Type B pancreatic cell (in vitro differentiated cells): ENCODE measurements at places on chromosomes 3 and 15.

DNA sequence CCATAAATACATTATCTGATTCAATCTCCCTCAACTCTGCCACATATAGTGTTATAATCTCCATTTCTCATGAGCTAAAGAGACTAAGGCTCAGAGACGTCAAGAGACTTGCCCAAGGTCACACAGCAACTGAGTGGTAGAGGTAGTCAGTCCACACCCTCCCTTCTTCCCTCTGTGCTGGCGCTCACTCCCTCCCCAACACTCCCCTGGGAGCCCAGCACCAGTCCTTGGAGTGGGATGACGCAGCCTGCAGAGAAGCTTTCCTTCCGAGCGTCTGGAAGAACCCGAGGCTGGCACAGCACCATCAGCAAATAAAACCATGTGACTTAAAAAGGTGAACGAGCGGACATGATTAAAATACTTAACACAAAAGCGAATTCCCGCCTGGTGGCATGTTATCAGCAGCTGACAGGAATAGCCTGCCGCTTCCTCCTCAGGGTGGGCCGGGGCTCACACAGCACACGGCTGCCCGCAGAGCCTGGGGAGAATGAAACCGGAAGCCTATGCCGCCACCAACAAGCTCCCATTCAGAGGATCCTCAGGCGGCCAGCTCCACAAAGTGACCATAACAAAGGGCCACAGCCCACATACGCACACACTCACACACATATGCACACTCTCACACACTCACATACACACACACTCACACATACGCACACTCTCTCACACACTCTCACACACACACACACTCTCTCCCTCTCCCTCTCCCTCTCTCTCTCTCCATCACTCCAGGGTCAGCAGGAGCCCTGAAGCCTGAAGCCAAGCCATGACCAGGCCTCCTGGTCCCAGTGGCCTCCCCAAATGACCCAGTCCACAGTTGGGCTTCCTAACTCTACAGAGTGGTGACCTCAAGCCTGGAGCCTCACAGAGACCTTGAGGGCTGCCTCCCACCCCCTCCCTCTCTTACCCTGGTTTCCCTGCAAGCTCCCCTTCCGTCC is 120.5 kb downstream of the XXYLT1 start:
- H3K4me1 ChIP-seq, result peaks cover 71% of the 10 kb centered on the region
- H3K36me3 ChIP-seq, result no peaks in the 10 kb centered on the region
- H3K27ac ChIP-seq, result peak overlapping the region; percentile 56
- no peak for DNase-seq
- peaks cover 4% of the 10 kb centered on the region for H3K27me3 ChIP-seq

- no peak overlapping the region for H3K27ac ChIP-seq
- H3K4me1 ChIP-seq, result no peaks in the 10 kb centered on the region
- H3K4me3 ChIP-seq, result no peak overlapping the region
- H3K27me3 ChIP-seq, result no peaks in the 10 kb centered on the region
Observed at GRCh38 chr3:121493431-121493830, 52.4 kb downstream of the POLQ start.

DNA sequence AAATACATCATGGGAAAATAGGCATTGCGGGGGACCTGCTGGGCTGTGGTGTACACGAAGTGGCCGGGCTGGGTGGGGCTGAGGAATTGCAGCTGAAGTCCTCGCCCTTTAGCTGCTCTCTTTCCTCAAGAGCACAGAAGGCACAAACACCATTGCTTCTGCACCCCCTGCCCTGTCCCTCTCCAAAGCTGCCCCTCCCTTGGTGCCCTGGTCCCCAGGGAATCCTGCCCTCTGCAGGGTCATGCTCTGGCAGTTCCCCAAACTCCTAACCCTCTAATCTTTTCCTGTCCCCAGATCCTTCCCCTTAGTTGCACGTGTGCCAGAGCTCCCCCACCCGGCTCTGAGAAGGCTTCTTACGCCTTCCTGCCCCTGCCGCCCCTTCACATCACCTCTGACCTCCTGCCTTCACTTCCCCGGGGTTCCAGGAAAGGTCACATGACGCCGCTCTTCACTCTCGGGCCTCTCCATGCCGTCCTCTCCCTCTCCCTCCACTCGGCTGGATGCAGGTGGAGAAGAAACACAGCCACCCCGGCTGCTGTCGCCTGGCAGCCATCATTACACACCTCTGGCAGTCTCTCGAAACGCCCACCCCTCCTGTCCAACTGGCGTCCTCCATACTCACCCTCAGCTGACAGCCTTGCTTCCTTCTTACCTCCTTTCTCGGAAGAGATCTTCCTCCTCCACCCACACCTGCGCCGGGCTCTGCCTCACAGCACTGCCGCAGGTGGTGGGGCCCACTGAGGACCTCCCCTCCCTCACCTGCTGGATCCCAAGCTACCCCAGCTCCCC is 6.9 kb upstream of the PCSK6 start:
- peak overlapping the region; percentile 13 for H3K4me3 ChIP-seq
- DNase-seq, result no peak
- peaks cover 43% of the 10 kb centered on the region for H3K4me1 ChIP-seq

DNA sequence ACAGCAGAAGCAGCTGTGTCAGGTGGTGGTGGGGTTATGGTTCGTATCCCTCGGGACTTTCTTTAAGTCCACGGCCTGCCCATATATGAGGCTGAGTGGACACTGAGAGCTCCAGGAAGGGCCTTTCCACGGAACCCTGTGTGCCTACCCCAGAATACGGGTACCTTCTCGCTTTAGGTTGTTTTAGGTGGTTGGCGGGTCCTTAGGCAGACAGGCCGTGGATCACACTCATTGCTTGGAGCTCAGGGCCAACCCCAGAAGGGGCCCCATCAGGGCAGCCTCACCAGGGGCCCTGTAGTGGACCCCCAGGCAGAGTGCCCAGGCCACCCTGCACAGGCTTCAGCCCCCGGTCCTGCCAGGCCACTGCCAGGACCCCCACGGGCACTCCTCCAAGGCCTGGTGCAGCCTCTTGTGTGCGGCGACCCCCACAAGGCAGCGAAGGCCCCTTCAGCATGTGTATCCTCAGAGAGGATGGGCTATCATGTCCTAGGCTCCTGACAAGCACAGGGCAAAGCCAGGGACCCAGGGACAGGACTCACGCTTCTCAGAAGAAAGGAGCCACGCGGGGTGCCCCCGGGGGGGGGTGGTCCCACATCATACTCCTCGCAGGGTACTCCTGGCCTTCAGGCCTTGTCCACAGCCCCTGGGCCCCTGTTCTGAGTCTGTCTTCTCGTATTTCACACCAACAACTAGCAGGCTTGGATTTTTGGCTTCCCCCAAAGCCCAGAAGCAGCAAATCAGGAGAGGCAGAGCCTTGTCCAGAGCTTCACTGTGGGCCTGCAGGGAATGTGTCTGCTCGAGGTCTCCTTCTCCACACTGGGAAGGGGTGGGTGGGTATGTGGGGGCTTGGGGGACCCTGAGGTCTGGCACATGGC is 93.4 kb downstream of the LRRK1 start:
- peak; percentile 67 for DNase-seq
- peaks cover 3% of the 10 kb centered on the region for H3K27me3 ChIP-seq
- H3K36me3 ChIP-seq, result no peaks in the 10 kb centered on the region
- H3K4me1 ChIP-seq, result peaks cover 29% of the 10 kb centered on the region

- DNase-seq, result no peak
- H3K4me1 ChIP-seq, result no peaks in the 10 kb centered on the region
- no peak overlapping the region for H3K4me3 ChIP-seq
- H3K27ac ChIP-seq, result no peak overlapping the region
Observed at GRCh38 chr15:101698314-101698713, 26.0 kb downstream of the TARS3 start.

- no peak for DNase-seq
- peak overlapping the region; percentile 89 for H3K27ac ChIP-seq
- no peaks in the 10 kb centered on the region for H3K27me3 ChIP-seq
- H3K36me3 ChIP-seq, result no peaks in the 10 kb centered on the region
Observed at GRCh38 chr3:65502526-65502925, 536.2 kb downstream of the MAGI1 start.

DNA sequence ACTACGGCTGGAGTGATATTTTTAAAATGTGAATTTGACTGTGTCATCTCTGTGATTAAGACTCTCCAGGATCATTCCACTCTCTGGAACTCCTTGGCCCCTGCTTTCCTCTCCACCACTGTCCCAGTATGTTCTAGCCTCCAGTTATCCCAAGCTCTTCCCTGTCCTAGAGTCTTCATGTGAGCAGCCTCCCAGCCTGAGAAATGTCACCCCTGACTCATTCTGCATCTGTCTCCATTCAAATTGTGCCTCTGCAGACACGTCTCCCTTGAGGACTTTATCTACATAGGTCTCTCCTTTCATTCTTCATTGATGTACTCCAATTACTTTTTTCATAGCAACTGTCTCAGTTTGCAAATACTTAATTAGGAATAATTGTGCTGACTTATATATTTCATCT is 317.7 kb upstream of the ADAMTS9 start:
- no peaks in the 10 kb centered on the region for H3K36me3 ChIP-seq
- DNase-seq, result no peak
- no peaks in the 10 kb centered on the region for H3K27me3 ChIP-seq
- H3K27ac ChIP-seq, result no peak overlapping the region
- H3K4me3 ChIP-seq, result no peak overlapping the region

- H3K4me1 ChIP-seq, result peaks cover 14% of the 10 kb centered on the region
- DNase-seq, result no peak
Observed at GRCh38 chr3:31661993-31662670, 129.4 kb downstream of the STT3B start.

DNA sequence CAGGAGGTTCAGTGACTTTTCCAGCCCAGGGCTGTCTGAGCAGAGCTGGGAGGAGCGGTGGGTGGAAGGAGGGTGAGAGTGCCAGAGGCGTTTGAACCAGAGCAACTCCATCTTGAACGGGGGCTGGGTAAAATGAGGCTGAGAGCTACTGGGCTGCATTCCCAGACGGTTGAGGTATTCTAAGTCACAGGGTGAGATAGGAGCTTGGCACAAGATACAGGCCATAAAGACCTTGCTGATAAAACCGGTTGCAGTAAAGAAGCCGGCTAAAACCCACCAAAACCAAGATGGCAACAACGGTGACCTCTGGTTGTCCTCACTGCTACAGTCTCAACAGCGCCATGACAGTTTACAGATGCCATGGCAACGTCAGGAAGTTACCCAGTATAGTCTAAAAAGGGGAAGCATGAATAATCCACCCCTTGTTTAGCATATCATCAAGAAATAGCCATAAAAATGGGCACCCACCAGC is 60.2 kb downstream of the ABTB1 start:
- H3K36me3 ChIP-seq, result no peaks in the 10 kb centered on the region
- peaks cover 37% of the 10 kb centered on the region for H3K4me1 ChIP-seq
- DNase-seq, result no peak
- no peak overlapping the region for H3K4me3 ChIP-seq

- H3K27ac ChIP-seq, result no peak overlapping the region
- DNase-seq, result no peak
- H3K27me3 ChIP-seq, result no peaks in the 10 kb centered on the region
- no peaks in the 10 kb centered on the region for H3K36me3 ChIP-seq
Observed at GRCh38 chr15:47542312-47542989, 174.9 kb upstream of the SEMA6D start.

DNA sequence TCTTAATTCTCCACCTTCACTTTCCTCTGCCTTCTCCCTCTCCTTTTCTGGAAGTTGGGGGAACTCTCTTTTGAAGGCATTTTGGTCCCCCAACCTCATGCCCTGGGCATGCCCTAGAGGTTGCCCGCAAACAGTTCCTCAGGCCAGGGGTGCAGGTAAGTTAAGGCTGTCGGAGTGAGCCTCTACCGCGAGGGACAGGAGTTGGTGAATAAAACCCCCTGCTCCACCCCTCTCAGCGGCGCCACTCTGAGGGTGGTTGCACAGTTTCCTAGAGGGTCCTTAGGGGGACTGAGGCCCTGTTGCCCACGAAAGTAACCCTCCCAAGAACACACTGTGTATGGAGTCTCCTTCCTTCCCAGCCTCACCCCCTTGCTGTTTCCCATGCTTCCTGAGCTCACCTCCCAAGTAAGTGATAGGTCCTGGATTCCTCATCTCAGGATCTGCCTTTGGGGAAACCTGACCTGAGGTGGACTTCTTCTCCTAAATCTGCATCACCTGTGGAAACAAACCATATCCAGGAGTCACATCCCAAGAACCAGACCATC is 23.1 kb upstream of the THSD4 start:
- peaks cover 4% of the 10 kb centered on the region for H3K4me1 ChIP-seq
- no peaks in the 10 kb centered on the region for H3K36me3 ChIP-seq
- no peaks in the 10 kb centered on the region for H3K27me3 ChIP-seq
- no peak for DNase-seq
- no peak overlapping the region for H3K4me3 ChIP-seq
